ENCODE measurements at places on chromosomes 16 and 17.

DNA sequence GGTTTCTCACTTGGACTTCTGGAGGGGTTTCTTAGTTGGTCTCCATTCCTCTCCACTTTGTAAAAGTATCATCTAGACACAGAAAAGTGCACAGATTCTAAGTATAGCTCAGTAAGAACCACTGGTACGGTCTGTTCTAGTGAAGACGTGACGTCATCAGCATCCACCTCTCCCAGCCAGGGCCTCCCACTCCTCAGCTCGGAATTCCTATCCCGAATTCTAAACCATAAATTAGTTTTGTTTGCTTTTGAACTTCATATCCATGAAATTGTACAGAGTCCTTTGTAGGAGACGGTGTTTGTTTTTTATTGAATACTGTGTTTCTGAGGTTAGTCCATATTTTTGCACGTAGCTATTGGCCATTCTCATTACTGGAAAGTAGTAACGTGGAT lies 25.5 kb downstream of the FOXK2 start:
- DNase-seq, result no peak

DNA sequence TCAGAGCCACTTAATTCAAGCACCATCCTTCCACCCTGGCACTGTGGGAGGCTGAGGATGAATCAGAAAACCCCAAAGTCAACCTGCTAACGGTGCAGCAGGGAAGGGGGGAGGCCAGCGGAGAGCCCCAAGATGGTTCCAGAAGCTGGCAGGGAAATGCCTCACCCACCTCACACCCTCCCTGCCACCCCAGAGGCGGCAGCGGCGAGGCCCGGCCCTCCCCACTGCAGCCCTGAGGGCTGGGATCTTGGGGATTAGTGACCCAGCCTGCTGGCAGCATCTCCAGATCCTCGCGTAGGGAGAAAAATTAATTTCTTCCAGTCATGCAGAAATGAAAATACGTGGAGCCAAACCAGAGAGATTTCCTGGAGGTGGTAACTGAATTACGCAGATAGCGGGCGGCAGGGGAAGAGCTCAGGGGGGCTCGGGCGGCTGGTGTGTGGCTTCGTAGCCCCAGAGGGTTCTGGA lies 38.2 kb downstream of the CBFA2T3 start:
- no peak for DNase-seq

GRCh38 chr16:24007391-24007790 lies 171.6 kb downstream of the PRKCB start:
- DNase-seq, result no peak

GRCh38 chr17:58028578-58028977 lies 21.5 kb upstream of the SRSF1 start:
- no peak for DNase-seq

DNA sequence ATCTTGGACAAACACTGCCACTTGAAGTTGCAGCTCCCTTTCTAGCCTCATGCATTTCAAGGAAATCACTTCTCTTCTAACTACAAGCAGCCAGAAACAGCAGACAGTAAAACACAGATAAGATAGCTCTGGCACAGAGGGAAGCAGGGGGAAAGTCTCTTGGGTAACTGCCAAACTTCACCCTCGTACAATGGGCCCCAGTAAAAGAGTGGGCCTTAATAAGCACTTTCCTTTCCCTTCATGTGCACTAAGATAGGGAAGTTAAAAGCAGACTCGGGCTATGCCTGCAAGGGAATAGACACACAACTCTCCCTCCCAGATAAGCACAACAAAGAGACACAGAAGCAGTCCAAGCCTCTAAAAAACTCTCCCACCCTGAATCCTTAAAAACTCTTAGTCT lies 4.2 kb upstream of the KRTAP4-5 start:
- DNase-seq, result no peak
